ENCODE measurements at places on chromosomes 6 and 20.
A peak's percentile ranks its signal among the peaks of the same experiment; 100 is the strongest.

- no peak for DNase-seq
These were observed 2.2 kb upstream of the TAP2 start for GRCh38 chr6:32840604-32841246.

DNA sequence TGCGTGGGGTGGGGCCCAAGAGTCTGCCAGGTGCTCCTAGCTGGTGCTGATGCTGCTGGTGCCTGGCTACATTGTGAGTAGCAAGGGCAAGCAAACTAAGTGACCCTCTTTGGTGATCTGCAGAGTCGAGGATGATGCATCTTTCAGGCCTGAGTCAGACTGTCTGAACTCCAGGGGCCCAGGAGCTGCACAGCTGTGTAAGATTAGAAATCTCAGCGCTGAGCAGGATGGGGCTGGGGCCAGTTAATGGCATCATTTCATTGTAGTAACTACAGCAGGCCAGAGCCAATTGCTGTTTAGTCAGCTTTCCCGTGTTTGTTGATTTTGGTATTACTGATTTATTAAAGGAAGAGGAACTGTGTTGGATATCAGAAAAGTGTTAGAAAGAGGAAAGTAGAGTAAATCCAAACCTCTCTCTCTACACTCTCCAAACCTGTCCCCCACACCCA, 365.2 kb downstream of the PAX1 start:
- peak; percentile 2 for DNase-seq

DNA sequence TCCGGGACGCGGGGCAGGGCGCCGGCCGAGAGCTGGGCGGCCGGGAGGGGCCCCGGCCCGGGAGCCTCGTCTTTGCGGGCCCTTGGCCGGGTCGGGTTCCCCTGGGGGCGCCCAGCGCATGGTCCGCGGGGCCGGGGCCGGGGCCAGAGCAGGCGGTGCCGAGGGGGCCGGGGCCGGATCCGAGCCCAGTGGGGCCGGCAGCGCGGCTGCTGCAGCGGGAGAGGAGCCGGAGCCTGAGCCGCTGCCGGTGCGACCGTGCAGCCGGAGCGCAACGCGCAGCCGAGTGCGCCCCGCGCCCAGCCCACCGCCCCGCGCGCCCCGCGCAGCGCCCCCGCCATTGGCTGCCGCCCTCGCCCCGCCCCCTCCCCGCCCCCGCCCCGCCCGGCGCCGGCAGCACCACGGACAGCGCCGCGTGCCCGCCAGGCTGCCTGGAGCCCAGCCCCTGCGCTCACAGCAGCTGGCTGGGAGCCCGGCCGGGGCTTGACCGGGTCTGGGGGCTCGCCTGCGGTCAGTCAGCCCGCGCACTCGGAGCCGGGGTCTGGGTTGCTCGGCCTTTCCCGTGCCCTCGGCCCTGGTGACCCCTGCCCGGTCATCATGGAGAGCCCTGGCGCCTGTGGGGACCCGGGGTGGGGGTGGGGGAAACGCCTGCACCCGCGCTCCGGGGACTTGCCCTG, at the start of gene HRH3:
Gene HRH3 (minus strand): TSS at position 287 of the 674 bp plus-strand sequence. CDS start 308 bp downstream, outside the sequence.
- DNase-seq = peak; percentile 26

DNA sequence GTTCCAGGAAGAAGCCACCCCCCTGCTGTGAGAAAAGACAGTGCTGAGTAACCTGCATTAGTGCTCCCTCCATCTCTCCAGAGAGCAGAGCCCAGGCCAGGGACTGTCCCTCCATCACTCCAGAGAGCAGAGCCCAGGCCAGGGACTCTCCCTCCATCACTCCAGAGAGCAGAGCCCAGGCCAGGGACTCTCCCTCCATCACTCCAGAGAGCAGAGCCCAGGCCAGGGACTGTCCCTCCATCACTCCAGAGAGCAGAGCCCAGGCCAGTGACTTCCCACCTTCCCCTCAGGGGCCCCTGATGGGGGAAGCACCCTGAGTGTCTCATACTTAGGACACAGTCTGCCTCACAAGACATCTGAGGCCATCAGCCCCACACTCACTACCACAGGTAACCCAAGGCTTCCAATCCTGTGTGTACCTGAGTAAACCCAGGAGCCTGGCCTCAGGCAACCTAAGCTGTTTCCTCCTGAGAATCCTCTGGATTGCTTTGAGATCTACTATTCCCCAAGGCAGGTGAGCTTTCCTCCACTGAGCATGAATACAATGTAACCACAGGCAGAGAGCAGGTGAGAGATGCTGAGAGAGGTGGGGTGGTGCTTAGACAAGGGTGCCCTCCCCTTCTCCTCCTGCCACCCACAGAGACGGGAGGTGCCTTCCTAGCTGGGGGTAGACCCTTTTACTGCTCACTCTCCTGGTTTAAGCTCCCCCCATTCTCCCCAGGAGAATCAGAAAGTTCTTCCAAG, 4.9 kb downstream of the TBXT start:
- no peak for DNase-seq

- no peak for DNase-seq
These were observed 90.5 kb downstream of the NOL4L start for GRCh38 chr20:32494483-32495216.

GRCh38 chr6:28373925-28374324, 24.2 kb downstream of the ZKSCAN3 start:
- DNase-seq = no peak

- DNase-seq = peak; percentile 68
These were observed 47.5 kb upstream of the NHSL1 start for GRCh38 chr6:138546733-138547185.

- DNase-seq = no peak
These were observed 62.3 kb downstream of the STK4 start for GRCh38 chr20:45028424-45029136.

DNA sequence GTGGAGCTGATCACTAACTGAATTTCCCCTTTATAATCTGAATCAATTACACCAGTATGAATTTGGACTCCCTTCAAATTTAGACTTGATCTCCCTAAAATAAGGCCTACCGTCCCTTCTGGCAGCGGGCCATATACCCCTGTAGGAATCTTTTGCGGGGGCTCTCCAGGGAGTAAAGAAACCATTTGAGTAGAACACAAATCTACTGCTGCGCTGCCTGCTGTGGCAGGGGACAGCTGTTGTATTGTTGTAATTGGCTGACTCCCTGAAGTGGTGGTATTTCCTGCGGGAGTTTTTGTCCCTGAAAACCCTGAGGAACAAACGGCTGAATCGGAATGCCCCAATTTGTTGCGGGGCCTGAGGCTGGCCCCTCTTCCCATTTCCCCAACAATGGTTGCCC, 16.0 kb upstream of the PTCRA start:
- no peak for DNase-seq

DNA sequence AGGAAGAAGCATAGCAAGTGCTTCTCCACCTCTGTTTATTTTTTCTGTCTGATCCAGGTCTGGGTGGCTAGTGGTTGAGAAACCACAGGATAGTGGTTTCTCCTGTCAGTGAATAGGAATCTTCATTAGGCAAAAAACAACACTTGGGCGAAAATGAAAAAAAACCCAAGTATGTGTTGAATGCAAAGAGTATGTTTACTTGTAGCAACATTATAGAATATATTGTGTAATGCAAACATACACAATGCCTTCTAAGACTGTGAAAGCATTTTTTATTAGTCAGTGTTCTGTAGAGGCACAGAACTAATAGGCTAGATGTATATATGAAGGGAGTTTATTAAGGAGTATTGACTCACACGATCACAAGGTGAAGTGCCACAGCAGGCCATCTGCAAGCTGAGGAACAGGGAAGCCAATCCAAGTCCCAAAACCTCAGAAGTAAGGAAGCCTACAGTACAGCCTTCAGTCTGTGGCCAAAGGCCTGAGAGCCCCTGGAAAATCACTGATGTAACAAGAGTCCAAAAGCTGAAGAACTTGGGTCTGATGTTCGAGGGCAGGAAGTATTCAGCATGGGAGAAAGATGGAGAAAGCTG, 111.1 kb downstream of the UST start:
- peak; percentile 80 for DNase-seq

DNA sequence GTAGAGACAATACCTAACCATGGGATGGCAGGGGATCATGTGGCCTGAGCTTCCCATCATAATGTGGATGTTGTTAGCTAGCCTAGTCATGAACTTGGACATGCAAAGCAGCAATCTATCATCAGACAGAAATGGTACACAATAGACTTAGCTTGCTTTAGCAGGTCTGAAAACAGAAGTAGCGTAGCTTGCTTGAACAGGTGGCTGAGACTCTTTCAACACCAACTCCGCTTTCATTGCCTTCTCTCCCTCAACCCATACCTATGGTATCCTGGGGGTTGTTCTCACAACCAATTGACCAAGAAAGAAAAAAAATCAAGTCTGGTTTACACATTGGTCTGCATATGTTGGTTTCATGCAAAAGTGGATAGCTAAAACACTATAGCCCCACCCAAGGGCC, 23.0 kb downstream of the CD164 start:
- DNase-seq = no peak

DNA sequence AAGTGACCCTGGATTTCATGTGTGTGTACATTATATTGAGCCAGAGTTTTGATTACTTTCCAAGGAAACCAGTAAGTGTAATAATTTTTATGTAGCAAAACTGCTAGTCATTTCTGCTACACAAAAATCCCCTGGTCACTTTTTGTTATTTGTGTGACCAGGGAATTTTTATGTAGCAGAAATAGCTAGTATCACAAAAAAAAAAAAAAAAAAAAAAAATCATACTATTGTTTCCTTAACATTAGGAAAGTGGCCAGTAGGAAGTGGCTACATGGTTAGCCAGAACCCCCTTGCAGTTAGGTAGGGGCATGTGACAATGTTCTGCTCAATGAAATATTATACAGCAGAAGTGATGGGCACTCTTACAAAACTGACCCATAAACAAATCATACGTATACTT, 434.0 kb upstream of the BTBD3 start:
- no peak for DNase-seq

DNA sequence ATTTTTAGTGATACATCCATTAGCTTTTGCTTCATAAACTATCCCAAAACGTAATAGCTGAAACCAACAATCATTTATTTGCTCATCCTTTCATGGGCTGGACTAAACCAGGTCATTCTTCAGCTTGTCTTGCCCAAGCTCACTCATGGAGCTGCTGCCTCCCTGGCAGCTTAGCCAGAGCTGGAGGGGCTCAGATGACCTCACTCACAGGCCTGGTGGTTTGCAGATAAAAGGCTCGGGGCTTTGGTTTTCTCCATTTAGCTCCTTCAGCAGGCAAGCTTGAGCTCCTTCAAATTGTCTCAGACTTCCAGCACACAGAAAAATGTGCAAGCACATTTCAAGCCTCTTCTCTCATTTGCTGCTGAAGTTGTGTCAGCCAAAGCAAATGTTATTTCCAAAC, 139.1 kb downstream of the BTBD3 start:
- no peak for DNase-seq

DNA sequence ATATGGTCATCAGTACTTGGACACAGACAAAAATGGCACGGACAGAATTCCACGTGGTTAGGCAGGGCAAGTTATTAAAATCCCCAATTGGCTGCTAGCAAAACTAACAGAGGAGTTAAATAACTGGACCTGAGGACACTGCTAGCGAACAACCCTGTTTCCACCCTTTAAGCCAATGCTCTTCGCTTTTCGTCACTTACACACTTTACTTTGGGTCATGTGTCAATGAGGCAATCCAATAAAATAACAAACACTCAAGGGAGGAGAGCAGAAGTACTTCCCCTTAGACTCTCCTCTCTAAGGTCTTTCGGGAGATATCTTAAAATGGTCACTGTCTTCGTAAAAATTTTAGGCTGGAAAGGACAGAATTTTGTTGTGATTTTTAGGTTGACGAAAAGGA, 68.6 kb downstream of the LCA5 start:
- DNase-seq = no peak

- no peak for DNase-seq
These were observed 40.5 kb upstream of the EDN3 start for GRCh38 chr20:59259946-59260345.

GRCh38 chr20:2149507-2149906, 47.9 kb downstream of the STK35 start:
- peak; percentile 48 for DNase-seq

GRCh38 chr6:169619650-169620049, 82.2 kb downstream of the WDR27 start:
- DNase-seq = no peak

- peak; percentile 15 for DNase-seq
These were observed 130.1 kb upstream of the ASCC3 start for GRCh38 chr6:101011186-101011585.

DNA sequence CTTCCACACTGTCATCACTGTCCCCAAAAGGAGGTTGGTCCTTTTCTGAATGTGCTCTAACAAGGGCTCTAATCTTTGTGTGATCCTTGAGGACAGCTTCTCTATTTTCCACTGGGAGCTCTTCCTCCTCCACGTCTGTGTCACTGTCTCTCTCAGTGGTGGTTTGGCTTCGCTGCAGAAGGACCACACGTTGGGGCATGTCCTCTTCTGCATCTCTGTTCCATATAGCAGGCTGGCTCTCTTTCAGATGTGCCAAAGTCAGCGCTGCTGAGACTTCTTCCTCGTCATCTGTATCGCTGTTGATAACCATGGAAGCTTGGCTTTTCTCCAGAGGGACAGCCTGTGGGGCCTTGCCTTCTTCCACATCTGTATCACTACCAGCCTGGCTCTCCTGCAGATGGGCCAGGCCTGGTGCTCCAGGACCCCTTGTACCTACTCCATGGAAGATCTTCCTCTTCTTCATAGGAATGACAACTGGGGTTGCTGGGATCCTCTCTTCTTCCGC, 4.6 kb downstream of the MDC1 start:
- DNase-seq = no peak

- peak; percentile 90 for DNase-seq
These were observed 89.1 kb downstream of the NCR2 start for GRCh38 chr6:41424370-41425058.
